ENCODE measurements at places on chromosomes 3 and 15.

DNA sequence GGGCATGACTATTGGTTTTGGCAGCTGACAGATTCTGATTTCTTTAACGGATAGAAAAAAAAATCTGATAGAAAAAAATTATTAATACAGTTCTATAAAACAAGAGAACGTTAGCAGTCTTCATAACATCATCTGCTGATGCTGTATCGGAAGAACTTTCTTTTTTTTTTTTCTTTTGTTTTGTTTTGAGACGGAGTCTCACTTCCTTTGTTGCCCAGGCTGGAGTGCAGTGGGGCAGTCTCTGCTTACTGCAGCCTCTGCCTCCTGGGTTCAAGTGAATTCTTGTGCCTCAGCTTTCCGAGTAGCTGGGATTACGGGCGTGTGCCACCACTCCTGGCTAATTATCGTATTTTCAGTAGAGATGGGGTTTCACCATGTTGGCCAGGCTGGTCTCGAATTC is 271.2 kb upstream of the DPPA4 start:
- no peak for DNase-seq

GRCh38 chr3:155979746-155980145 is 109.3 kb downstream of the GMPS start:
- no peak for DNase-seq

DNA sequence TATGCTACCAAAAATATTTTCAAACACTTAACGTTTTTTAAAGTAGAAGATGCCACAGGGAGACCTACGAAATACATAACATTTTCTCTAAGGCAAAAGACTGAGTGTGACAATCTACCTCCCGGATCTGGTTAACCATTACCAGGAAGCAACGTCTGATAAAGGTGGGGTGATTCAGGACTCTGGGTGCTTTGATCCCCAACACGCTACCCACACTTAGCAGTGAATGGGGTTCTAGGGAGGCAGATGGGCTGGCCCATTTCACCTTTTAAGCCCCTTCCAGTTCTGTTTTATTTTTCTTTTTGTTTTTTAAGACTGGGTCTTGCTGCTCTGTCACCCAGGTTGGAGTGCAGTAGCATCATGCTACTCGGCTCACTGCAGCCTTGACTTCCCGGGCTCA is 39.5 kb downstream of the EIF4E3 start:
- no peak for DNase-seq

GRCh38 chr15:39232512-39232911 is 348.4 kb upstream of the THBS1 start:
- DNase-seq, result peak; percentile 91

DNA sequence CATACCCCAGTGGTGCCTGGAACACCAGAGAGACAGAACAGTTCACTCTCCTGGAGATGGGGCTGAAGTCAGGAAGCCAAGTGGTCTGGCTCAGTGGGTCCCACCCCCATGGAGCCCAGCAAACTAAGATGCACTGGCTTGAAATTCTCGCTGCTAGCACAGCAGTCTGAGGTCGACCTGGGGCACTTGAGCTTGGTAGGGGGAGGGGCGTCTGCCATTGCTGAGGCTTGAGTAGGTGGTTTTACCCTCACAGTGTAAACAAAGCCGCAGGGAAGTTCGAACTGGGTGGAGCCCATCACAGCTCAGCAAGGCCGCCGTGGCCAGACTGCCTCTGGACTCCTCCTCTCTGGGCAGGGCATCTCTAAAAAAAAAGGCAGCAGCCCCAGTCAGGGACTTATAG is 272.0 kb downstream of the KLF13 start:
- no peak for DNase-seq

GRCh38 chr3:5488771-5489170 is 301.3 kb downstream of the EDEM1 start:
- DNase-seq, result no peak

Data from RCC 7860 (cell line).